ENCODE measurements at places on chromosomes 7 and 10.

DNA sequence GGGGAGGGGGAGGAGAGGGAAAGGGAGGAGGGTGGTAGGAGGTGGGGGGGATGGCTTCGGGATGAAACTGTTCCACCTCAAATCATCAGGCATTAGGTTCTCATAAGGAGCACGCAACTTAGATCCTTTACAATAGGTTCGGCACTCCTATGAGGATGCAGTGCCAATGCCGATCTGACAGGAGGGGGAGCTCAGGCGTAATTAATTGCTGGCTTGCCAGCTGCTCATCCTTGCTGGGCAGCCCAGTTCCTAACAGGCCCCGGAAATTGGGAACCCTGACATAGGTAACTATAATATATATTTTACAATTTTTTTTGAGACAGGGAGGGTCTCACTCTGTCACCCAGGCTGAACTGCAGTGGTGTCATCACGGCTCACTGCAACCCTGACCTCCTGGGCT, 118.8 kb upstream of the SFMBT2 start:
- no peak for DNase-seq

DNA sequence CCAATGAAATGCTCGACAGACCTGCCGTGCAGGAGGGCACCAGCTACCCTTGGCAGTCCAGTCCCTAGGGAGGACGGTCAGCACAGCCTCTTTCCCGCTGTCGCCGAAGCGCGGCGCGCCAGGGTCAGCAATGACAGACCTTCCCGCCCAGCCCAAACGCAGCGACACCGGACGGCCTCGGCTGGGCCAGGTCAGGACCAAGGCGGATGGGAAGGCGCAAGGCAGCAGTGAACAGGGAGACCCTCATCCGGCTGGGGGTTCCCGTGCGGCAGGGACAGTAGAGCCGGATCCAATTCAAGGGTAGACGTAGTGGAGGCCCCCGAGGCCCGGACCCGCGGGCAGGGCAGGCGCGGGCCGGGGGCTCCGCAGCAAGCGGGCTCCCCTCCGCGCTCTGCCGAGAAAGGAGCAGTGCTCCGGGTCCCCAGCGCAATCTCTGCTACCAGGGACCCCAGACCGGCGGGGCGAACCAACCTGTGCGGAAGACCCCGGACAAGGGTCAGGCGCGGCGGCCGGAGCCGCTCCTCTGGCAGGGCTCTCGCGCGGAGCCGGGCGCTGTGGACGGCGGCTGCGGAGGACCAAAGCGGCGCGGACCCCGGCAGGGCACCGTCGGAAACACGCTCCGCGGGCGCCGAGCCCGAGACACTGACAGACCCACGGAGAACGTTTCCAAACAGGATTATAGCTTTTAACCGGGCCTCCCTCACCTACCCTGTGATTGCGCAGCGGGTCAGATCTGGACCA, at the start of gene SEC31B:
Gene SEC31B (minus strand): TSS at position 551 of the 741 bp plus-strand sequence. CDS start 2,909 bp downstream, outside the sequence.
- no peak for DNase-seq

- DNase-seq, result peak; percentile 77
Observed at GRCh38 chr7:142440219-142440905, 182.5 kb upstream of the PRSS58 start.

- no peak for DNase-seq
Observed at GRCh38 chr10:23148214-23148613, 43.9 kb upstream of the PTF1A start.

- DNase-seq, result peak; percentile 52
Observed at GRCh38 chr7:116511552-116512519, 12.3 kb downstream of the CAV2 start.

DNA sequence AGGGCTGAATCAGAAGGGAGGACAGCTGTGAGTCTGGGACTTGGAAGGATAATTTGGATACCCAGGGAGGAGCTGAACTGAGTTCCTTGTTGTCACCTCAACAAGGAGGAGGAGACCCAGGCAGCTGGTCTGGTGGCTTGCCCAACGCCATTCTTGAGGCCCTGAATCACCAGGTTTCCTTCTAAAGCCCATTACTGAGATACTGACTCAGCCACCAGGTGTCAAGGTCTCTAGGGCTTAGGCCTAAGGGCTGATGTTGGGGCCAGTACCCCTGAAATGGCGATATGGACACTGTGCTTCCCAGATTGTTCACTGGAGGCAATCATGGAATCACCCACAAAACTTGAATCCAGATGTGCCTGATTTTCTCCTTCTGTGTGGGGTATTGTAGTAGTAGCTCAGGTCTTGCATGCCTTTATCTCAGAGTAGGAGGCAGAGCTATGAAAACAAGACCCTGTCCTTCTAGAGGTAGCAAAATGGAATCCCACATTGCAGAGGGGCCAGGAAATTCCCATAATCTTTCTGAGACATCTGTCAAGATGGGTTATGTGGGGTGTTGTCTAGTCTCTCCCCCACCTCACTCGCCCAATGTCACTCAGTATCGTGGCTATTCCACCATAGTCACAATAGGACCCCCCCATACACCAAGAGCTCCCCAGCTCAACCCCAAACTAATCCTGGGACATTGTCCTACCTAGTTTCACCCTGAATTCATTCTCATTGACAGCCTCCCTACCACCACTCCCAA, 1.8 kb upstream of the ATG9B start:
- peak; percentile 49 for DNase-seq

- no peak for DNase-seq
Observed at GRCh38 chr7:98091061-98091460, 15.6 kb upstream of the LMTK2 start.

DNA sequence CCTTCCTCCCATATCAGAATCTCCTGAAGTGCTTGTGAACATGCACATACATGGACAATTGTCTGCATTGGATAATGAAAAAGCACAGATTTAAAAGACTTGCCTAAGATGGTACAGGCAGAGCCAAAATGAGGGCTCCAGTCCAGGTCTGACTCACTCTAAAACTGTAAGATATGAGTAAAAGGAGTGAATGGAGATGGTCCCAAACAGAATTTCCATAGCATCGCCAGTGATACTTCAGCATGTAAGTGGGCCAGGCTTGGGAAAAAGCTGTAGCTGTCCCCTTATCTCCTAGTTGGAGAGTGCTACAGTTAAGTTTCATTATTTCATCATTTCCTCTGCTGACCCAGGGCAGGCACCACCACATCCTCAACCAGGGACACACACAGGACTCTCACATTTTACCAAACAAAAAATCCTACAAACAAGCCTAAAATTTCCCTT, 26.4 kb upstream of the IL6 start:
- DNase-seq, result peak; percentile 63

GRCh38 chr10:67976292-67977245, 92.1 kb downstream of the SIRT1 start:
- peak; percentile 27 for DNase-seq

- DNase-seq, result no peak
Observed at GRCh38 chr10:22243321-22243720, 25.5 kb upstream of the EBLN1 start.

DNA sequence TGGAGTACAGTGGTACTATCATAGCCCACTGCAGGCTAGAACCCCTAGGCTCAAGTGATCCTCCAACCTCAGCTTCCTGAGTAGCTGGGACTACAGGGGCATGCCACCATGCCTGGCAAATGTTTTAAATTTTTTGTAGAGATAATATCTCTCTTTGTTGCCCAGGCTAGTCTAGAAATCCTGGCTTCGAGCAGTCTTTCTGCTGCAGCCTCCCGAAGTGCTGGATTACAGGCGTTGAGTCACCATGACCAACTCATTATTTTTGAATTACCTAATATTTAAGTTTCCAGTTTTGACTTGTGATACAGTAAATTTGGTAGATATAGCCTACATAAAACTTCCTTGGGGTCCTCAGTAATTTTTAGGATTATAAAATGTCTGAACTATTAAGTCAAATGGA, 74.1 kb downstream of the RUNDC3B start:
- peak; percentile 10 for DNase-seq

GRCh38 chr7:4436936-4437335, 245.2 kb upstream of the FOXK1 start:
- DNase-seq, result no peak

- no peak for DNase-seq
Observed at GRCh38 chr10:117366741-117367140, 8.5 kb downstream of the PDZD8 start.

DNA sequence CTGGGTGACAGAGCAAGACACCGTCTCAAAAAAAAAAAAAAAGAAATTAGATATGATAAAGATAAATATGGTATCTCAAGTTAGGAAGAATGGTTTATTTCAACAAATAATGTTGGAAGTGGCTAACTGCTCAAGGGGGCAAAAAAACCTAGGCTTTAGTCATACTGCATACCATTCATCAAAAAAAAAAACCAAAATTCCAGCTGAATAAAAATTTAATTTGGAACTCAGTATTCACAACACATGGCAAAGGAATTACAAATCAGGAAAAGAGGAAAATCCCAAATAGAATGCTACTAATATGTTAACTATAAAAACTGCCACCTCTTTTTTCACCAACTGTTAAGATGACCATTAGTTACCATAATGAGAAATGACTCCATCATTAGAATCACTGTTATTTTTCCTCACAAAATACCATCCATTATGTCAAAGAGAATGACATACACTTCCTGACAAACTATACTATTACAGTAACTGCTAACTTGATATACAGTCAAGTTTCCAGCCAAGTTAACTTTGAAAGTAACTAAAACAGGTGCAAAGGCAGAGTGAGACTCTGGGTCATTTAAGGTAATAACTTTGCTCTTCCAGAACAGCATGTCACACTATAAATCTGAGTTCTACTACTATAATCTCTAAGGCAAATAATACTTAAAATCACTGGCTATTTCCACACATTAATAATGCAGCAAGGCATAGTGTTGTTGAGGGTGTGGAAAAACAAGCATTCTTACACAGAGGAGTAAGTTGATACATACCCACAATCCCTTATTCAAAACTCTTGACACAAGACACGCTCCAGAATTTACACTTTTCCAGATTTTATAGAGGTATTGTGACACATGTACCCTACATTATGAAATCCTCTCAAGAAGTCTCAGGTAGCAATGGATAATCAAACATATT, 10.2 kb downstream of the KBTBD2 start:
- no peak for DNase-seq

- DNase-seq, result no peak
Observed at GRCh38 chr7:26311798-26312197, 20.1 kb downstream of the SNX10 start.

DNA sequence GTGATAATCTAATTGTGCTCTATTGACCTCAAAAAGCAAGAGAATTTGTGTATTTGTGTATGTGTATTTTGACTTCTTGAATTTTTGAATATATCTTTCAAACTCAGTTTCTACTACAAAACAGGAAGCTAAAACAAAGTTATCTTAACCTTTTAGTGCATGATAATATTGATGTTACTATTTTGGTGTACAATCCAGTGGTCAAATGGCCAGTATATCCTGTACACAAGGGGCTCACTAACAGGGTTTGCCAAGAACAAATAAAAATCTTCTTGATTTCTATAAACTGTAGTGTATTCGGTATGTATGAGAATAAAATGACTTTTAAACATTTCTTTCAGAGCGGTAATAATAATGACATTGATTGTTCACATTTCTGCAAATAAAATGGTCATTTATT, 69.6 kb downstream of the FOXP2 start:
- DNase-seq, result no peak

DNA sequence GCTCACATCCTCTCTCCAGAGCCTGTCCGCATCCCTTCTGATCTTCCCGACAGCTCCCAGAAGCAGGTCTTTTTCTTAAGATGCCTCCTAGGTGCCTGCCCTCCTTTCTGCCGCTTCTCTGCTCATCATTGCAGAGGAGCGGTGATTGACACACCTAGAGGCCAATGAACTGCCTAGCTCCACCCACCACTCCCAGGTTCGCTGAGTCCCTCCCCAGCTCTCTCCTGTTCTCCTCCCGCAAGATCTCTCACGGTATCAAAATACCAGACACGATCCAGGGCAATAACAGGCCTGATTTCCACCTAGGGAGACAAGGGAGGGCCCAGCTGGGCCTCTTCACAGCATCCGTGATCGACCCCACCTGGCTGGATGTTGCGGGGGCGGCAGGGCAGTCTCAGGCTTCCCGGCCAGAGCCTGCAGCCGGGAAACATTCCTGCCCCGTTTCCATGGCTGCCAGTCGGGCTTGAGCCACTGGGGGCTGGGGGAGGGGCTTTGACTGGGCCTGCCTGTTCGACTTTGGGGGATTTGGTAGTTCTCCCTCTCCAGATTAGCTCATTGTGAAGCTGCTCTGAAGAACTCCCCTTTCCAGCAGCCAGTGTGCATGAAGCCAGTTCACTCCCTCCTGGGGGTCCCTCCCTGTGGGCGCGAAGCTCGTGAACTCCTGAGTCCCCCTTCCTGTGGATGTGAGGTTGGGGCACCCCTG, 373.5 kb downstream of the RPS24 start:
- peak; percentile 58 for DNase-seq

- no peak for DNase-seq
Observed at GRCh38 chr7:68183176-68183575, 1186.5 kb downstream of the TYW1 start.

- no peak for DNase-seq
Observed at GRCh38 chr10:69818676-69819239, 17.1 kb downstream of the COL13A1 start.

GRCh38 chr7:11910253-11910652, 78.3 kb upstream of the THSD7A start:
- no peak for DNase-seq

GRCh38 chr10:43256531-43257346, 10.1 kb downstream of the RASGEF1A start:
- no peak for DNase-seq

GRCh38 chr10:48785796-48786195, 101.1 kb downstream of the WDFY4 start:
- DNase-seq, result no peak

DNA sequence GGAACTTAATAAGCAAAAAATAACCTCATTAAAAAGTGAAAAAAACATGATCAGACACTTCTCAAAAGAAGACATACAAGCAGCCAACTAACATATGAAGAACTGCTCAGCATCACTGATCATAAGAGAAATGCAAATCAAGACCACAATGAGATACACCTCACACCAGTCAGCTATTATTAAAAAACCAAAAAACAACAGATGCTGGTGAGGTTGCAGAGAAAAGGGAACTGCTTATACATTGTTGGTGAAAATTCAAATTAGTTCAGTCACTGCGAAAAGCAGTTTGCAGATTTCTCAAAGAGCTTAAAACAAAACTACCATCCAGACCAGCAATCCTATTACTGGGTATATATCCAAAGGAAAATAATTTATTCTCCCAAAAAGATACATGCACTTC, 513.3 kb downstream of the MDFIC start:
- no peak for DNase-seq

DNA sequence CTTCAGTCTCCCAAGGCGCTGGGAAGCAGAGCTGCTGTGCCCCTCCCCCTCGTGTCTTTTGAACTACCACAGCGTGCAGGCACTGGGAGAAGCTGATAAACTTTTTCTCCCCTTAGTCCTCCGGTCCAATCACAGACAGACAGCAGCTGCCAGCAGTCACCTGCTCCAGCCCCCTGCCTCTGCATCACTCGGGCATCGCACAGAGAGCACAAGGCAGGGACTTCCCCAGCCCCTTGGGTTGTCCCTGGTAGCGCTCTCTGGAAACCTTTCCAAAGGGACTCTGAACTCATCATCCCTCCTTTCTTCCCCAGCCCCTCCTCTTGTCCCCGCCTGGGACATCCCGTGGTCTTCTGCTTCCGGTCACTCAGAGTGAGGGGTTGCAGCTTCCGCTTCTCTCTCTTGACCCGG, 1.4 kb upstream of the NEUROG3 start:
- no peak for DNase-seq
